Naive thymus-derived CD4-positive, alpha-beta T cell (primary cell): ENCODE measurements at places on chromosomes 2 and 18. TPM values are rescaled to one million over a fixed set of nuclear protein-coding genes. Genes with fewer than 3 reads are reported as not detected.

GRCh38 chr18:36378205-36378604 lies 80.7 kb downstream of the FHOD3 start:
- H3K36me3 ChIP-seq, result no peaks in the 10 kb centered on the region
- no peaks in the 10 kb centered on the region for H3K27me3 ChIP-seq
- no peak overlapping the region for H3K4me3 ChIP-seq
- no peak for DNase-seq
- no peak overlapping the region for H3K27ac ChIP-seq

- no peak overlapping the region for H3K4me3 ChIP-seq
- no peak overlapping the region for H3K27ac ChIP-seq
- no peak for DNase-seq
- no peaks in the 10 kb centered on the region for H3K4me1 ChIP-seq
Measured at GRCh38 chr2:190723397-190724090, 74.7 kb downstream of the NAB1 start.

The DNAJC5G gene
- total RNA-seq, result not detected

GRCh38 chr18:69817335-69817940 lies 130.2 kb downstream of the CD226 start:
- H3K27ac ChIP-seq, result no peak overlapping the region
- no peak for DNase-seq
- no peaks in the 10 kb centered on the region for H3K27me3 ChIP-seq
- no peak overlapping the region for H3K4me3 ChIP-seq
- H3K36me3 ChIP-seq, result no peaks in the 10 kb centered on the region
- no peaks in the 10 kb centered on the region for H3K4me1 ChIP-seq

DNA sequence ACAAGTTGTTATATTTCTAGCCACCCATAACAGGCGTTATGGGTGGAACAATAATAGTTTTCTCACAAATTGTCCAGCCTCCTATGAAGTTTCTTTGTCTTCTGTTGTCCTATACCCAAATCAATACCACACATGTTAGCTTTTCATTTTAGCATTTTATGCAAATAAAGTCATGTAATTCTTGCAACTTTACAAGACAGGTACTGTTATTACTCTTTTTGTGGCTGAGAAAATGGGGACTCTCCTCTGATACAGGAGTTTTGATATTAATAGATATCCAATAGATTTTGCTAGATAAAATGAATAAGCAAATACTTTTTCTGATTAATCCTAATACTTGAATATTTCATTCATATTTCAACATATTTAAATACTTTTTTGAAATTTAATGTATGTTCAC lies 151.0 kb downstream of the PMAIP1 start:
- no peaks in the 10 kb centered on the region for H3K4me1 ChIP-seq
- no peak for DNase-seq
- H3K27me3 ChIP-seq, result no peaks in the 10 kb centered on the region
- no peak overlapping the region for H3K4me3 ChIP-seq

DNA sequence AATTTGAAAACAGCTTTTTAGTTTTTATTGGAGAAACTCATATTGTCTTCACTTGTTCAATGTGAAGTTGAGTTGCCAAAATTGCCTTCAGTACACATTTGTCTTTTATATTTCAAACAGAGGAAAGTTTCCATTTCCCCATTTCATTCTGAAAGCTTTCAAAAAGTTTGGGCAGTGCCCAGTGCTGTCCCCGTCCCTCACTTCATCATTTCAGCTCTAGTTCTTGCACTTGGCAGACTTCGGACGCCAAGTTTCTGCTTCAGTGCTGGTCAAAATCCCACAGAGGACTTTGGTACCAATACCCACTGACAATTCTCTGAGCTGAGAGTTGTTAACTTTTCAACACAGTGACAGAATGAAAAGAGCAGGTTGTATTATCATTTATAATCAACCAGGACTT lies 43.4 kb upstream of the AQP4 start:
- H3K36me3 ChIP-seq, result no peaks in the 10 kb centered on the region
- no peaks in the 10 kb centered on the region for H3K4me1 ChIP-seq
- H3K27ac ChIP-seq, result no peak overlapping the region
- DNase-seq, result no peak

The GNAL gene
- total RNA-seq, result 0.67 TPM
